ENCODE measurements at places on chromosomes 1 and 21.
A peak's percentile ranks its signal among the peaks of the same experiment; 100 is the strongest.

GRCh38 chr1:110674337-110675059, at the start of gene KCNA3:
KCNA3 (minus strand) TSS chr1:110674940; CDS start chr1:110674809, 131 bp downstream.
- no peaks in the 10 kb centered on the region for H3K27me3 ChIP-seq
- H3K4me3 ChIP-seq: peak within 1 kb of the TSS; percentile 97
- H3K4me1 ChIP-seq: peaks cover 5% of the 10 kb centered on the region
- H3K36me3 ChIP-seq: peaks cover 5% of the 10 kb centered on the region

GRCh38 chr1:189803364-189803763, 674.3 kb downstream of the BRINP3 start:
- no peaks in the 10 kb centered on the region for H3K36me3 ChIP-seq
- no peak overlapping the region for H3K27ac ChIP-seq
- H3K4me3 ChIP-seq: no peak overlapping the region
- no peaks in the 10 kb centered on the region for H3K27me3 ChIP-seq
- H3K4me1 ChIP-seq: no peaks in the 10 kb centered on the region

- H3K36me3 ChIP-seq: no peaks in the 10 kb centered on the region
- H3K27ac ChIP-seq: no peak overlapping the region
- H3K4me3 ChIP-seq: no peak overlapping the region
- DNase-seq: no peak
- no peaks in the 10 kb centered on the region for H3K27me3 ChIP-seq
- H3K4me1 ChIP-seq: no peaks in the 10 kb centered on the region
Observed at GRCh38 chr1:96509951-96510350, 211.6 kb upstream of the PTBP2 start.

- no peaks in the 10 kb centered on the region for H3K36me3 ChIP-seq
- no peaks in the 10 kb centered on the region for H3K27me3 ChIP-seq
- H3K4me3 ChIP-seq: no peak overlapping the region
- no peaks in the 10 kb centered on the region for H3K4me1 ChIP-seq
Observed at GRCh38 chr1:67149179-67149770, 14.5 kb upstream of the C1orf141 start.

DNA sequence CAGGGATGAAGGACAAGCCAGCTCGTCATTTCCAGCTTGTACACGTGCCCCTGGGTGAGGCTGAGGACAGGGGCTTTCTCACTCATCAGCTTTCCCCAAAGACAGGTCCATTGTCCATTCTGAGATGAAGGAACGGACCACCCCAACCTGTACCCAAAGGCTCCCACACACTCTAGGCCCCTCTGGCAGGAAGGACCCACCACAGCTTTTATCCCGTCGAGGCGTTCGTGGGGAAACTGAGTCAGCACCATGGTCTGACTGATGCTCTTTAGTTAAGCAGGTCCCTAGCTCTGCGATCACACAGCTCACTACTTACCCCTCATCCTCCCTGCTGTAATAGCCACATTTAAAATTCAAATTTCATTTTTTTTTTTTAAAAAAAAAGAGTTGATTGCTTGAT, 117.3 kb downstream of the AJAP1 start:
- no peak overlapping the region for H3K27ac ChIP-seq
- no peak for DNase-seq
- H3K4me3 ChIP-seq: no peak overlapping the region
- H3K4me1 ChIP-seq: no peaks in the 10 kb centered on the region

DNA sequence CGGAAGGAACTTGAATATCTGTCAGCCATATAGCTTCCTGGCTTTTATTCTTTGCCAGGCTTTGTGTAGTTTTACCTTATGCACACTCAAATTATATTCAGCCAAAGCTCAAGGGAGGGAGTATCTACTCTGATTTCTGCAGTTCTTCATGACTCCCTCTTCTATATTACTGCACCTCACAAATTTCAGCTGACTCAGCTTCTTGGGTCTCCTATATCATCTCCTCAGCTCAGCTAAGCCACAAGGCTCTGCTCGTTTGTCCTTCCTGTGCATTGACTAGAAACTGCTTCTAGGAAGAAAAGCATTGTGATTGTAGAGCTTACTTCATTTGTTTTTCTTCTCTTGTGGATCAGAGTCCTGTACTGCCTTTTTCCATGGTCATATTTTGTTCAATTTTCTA, 37.4 kb downstream of the BTBD8 start:
- H3K4me1 ChIP-seq: no peaks in the 10 kb centered on the region
- no peak overlapping the region for H3K27ac ChIP-seq
- no peaks in the 10 kb centered on the region for H3K27me3 ChIP-seq
- H3K4me3 ChIP-seq: no peak overlapping the region
- no peaks in the 10 kb centered on the region for H3K36me3 ChIP-seq

DNA sequence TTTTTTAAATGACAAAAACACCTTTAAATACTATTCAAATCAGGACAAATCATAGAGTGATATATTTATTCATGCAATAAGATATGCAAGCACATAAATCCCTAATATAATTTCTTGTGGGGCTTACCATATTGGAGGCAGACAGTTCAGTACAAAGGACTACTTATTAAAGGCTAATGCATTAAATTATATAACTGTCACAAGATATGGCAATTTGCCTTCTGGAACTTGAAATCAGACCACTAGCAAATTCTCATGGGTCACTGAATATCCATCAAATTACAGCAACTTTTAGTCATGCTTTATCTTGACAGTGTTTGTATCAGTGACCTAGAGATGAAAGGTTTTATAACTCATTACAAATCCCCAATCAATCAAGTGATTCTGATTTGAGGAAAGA, 54.1 kb upstream of the NCAM2 start:
- H3K4me3 ChIP-seq: no peak overlapping the region
- no peak for DNase-seq
- H3K27me3 ChIP-seq: no peaks in the 10 kb centered on the region
- no peaks in the 10 kb centered on the region for H3K36me3 ChIP-seq
- no peaks in the 10 kb centered on the region for H3K4me1 ChIP-seq
- no peak overlapping the region for H3K27ac ChIP-seq

DNA sequence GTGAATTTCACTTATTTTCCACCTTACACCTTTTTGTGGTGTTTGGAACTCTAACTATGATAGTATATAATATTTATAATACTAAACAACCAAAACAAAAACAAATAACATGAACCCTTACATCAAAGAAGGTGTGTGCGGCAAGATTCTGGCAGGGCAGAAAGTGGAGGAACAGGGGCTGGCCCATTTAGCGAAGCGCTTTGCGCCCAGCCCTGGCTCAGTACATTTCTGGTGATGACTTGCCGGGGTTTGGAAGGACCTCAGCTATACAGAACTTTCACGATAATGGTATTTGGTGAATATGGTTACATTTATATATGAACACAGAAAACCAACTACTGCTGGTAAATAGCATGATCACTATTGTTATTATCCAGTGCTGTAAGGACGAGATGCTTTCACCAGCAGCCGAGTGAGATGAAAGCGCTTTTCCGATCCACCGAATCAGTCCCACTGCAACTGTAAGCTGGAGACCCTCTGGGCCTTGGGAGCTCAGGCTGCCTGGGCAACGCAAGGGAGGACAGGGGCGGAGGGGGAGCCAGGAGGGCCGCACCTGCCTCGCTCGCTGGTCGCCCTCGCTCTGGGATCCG, 63.9 kb downstream of the CD247 start:
- H3K27ac ChIP-seq: peak overlapping the region; percentile 100
- H3K4me1 ChIP-seq: peaks cover 41% of the 10 kb centered on the region
- no peak for DNase-seq
- no peaks in the 10 kb centered on the region for H3K36me3 ChIP-seq
- H3K4me3 ChIP-seq: peak overlapping the region; percentile 91
